ENCODE measurements at places on chromosomes 2 and 18.

GRCh38 chr2:82234283-82234874 is 1929.8 kb upstream of the LRRTM1 start:
- DNase-seq, result no peak

GRCh38 chr2:192957425-192957824 is 762.7 kb upstream of the TMEFF2 start:
- DNase-seq, result no peak

GRCh38 chr2:102771114-102771513 is 9.3 kb downstream of the TMEM182 start:
- no peak for DNase-seq

DNA sequence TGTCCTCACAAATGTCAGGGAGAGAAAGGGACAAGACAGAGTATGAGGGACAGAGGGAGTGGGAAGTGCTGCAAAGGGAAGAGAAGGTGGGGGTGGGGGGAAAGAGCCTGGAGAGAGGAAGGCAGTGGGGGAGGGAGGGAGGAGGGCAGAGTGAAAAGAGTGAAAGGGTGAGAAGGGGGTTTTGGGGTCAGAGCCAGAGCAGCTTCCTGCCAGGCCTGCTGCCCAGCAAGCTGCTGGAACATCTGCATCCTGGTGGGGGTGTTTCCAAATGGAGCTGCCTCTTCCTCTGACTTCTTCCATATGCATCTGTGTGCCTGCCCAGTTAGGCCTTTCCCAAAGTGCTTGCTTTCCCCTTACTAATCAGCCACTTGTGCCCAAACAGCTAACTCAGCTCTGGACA is 94.3 kb upstream of the CELF4 start:
- no peak for DNase-seq

- DNase-seq, result no peak
These were observed 156.1 kb upstream of the APCDD1 start for GRCh38 chr18:10298346-10298745.

GRCh38 chr2:32289165-32289999 is 11.7 kb downstream of the YIPF4 start:
- no peak for DNase-seq

DNA sequence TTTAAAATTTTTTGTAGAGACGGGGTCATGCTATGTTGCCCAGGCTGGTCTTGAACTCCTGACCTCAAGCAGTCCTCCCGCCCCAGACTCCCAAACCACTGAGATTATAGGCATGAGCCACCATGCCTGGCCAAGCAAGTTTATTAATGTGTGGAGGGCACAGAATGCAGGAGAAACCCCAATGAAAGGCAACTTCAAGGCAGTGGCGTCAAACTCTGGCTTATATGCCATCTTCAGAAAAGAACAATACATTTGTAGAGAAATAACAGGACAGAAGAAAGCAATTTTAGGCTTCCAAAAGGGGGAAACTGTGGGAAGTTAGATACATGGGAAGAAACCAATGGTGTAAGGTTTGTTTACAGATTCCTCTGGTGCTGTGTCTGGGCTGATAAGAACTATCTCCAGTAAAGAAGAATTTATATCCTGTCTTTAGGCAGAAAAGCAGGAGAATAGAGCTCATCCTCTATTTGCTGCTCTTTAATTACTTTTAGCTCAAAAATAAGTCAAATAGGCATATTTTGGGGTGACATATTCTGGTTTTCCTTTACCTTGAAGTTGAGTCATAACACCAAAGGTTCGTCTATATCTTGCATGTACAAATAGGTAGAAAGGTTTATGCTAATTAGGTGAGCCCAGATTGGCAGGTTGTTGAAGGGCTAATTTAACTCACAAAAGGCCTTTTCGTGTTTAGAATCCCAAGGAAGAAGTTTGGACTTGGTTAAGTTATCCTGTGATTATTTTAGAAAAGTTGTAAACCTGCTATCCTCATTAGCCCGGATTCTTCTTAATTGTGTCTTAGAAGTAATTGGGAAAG is 26.0 kb upstream of the TMEM214 start:
- DNase-seq, result no peak

DNA sequence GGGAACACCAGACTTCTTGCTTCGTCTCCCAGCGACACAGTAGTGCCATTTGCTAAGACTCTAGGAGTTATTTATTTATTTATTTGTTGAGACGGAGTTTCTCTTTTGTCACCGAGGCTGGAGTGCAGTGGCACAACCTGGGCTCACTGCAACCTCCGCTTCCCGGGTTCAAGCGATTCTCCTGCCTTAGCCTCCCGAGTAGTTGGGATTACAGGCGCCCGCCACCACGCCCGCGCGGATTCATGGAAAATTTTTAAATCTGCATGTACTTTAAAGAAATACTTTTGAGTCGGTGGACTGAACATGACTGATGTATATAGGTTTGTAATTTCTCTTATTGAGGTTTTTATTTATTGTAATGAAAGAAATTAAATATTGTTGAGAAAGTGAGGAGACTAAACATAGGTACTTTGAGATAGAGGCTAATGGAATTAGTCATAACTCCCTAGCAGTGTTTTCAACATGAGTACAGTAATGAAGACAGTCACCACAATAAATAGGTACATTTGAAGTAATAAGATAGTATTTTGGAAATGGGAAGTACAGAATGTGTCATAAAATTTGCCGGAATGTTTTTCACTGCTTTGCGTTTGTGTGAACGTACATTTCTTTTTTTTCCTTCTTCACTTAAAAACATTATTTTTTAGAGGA is 983 bp downstream of the MTX2 start:
- no peak for DNase-seq

GRCh38 chr2:241575624-241576292 is 17.2 kb downstream of the BOK start:
- DNase-seq, result no peak

- DNase-seq, result no peak
These were observed 5.1 kb downstream of the TSHZ1 start for GRCh38 chr18:75215663-75216062.

GRCh38 chr2:178499640-178500039 is 19.4 kb downstream of the PLEKHA3 start:
- DNase-seq, result no peak

- DNase-seq, result no peak
These were observed 115.6 kb downstream of the NRP2 start for GRCh38 chr2:205797866-205798265.

GRCh38 chr2:207265869-207266268 is 100.1 kb upstream of the KLF7 start:
- no peak for DNase-seq

DNA sequence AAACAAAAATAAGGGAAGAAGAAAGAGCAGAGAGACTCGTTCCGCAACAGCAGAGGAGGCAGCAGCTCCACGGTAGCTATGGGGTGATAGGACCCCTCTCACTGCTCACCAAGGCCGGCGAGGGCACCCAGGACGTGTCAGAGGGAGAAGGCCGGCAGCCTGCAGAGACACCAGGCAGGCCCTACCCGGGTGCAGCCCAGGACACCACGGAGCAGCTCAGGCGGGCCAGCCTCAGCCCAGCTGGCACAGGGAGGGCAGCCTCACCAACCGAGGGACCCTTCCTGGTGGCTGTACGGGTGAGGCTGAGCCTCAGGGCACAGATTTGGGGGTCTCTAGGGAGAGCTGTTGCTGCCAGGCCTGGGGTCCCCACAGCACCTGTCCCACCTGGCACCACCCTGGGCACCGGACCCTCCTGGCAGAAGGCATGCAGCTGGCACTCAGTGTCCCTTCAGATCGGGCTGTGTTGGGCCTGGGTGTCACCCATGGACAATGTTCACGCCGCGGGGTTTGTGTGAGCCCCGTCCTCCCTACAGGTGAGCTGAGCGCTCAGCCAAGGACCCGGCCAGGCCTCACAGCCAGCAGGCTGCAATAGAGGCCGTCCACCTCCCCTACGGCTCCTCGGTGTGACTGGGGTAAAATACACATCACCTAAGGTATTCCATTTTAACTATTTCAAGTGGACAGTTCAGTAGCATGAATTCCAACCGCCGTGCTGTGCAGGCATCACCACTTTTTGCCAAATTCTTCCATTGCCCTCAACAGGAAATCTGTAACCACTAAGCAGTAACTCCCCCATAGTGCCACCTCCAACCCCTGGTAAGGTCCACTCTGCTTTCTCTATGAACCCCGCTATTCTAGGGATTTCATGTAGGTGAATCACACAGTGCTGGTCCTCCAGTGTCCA is 21.6 kb downstream of the KCNG2 start:
- no peak for DNase-seq

DNA sequence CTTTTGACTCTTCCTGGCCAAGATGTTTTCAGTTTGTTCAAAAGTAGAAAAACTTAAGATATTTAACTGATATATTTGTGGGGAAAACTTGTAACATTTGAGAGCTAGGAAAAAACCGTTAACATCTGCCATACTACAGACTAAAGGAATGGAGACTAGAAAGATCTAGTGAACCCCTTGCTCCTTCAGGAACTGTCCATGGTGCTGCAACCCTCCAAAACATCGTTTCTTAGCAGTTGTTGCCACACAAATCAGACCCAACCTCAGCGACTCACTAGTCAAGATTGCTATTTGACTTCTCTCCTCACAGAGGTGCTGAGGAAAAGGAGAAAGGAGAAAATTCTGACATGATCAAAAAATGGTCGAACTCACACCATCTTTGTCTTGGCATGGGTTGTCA is 393.8 kb upstream of the LYPD1 start:
- DNase-seq, result no peak

DNA sequence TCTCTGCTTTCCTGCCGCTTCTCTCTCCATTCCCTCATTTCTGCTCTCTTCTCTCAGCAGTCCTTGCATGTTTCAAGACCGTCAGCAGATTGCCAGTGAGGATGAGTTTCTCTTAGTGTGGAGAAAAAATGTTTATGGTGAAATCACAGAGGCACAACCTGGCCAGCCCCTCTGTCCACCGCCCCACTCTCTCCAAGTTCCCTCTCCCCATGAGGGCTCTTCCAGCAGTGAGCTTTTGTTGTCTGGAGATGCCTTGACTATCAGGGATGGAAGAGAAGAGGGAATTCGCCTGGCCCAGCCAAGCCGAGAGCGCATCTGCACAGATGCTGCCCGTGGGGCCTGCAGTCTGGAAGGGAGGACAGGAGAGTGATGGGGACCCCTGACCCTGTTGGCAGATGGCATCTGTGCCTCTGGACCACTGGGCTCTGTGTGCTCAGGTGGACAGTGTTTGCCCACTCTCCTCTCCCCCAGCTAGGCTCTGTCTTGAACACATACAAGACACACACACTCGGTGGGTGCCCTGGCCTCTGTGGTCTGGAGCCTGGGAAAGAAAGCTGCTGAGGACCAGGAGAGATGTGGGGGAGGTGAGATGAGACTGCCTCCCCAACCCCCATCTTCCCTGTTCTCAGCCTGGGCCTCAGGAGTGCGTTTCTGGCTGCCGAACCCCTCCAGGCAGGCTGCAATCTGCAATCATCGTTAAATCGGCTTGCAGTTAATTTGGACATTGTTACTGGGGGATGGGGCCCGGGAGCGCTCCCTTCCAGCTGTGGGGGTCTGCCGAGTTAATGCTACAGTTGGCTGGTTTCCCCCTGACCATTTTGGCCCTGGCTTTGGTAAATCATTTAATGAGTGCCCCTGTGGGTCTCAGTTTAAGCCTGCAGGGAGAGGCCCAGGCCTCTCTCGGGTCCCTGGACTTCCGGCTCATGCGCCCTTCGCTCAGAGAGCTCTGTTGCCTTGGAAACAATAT is 4.5 kb downstream of the ITM2C start:
- no peak for DNase-seq

DNA sequence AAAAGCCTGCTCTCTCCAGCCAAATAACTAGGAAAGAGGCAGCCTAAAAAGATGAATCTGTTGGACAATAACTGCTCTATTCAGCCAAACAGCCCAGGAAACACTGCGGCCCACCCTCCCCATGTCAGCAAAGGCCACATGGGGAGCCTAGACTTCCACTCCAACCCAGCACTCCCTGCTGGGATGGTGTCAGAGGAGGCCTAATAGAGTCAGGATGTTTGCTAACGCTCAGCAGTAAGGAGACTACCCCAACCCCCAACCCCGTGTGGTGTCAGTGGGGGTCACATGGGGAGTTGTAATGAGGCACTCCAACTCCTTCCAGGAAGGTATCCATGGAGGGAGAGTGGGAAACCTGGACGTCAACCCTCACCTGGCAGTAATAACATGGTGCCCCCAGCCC is 41.6 kb downstream of the ZBTB7C start:
- DNase-seq, result no peak

GRCh38 chr2:11319939-11320338 is 24.5 kb downstream of the ROCK2 start:
- DNase-seq, result no peak

GRCh38 chr2:238233625-238234024 is 6.2 kb downstream of the HES6 start:
- no peak for DNase-seq

DNA sequence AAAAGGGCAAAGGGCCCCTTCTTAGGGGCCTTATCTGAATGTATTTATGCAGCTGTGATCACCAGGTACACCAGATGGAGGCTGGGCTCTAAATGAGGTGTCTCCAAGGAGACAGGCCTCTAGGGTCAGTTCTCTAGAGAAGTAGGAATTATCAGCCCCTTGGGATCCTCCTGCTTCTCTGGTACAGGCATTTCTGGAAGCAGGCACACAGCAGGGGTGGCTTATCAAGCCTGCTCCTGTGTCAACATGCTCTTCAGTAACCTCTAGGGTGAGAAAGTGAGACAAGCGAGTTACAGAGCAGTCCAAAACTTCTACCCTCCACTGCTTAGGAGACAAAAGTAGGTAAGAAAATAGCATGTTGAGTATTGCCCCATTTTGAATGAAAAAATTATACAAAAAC is 13.8 kb downstream of the TPGS2 start:
- no peak for DNase-seq

- DNase-seq, result no peak
These were observed 137.3 kb upstream of the FSHR start for GRCh38 chr2:49291619-49292018.

DNA sequence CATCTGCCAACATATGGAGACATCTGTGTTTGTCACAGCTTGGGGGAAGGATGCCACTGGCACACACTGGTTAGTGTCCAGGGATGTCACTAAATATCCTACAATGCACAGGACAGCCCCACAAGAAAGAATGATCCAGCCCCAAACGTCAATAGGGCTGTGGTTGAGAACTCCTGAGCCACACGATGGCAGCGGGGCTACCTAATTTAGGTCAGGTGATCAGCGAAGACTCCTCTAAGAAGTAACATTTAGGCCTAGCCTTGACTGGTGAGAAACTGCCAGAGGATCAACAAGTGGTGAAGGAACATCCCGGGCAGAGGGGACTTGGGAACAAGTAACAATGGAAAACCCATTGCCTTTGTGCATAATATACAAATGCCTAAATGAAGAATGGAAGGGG is 5.0 kb upstream of the TGIF1 start:
- DNase-seq, result no peak

- DNase-seq, result no peak
These were observed 31.6 kb downstream of the MBD2 start for GRCh38 chr18:54192900-54193299.

- DNase-seq, result no peak
These were observed 638.0 kb upstream of the ZEB2 start for GRCh38 chr2:145157741-145158591.

DNA sequence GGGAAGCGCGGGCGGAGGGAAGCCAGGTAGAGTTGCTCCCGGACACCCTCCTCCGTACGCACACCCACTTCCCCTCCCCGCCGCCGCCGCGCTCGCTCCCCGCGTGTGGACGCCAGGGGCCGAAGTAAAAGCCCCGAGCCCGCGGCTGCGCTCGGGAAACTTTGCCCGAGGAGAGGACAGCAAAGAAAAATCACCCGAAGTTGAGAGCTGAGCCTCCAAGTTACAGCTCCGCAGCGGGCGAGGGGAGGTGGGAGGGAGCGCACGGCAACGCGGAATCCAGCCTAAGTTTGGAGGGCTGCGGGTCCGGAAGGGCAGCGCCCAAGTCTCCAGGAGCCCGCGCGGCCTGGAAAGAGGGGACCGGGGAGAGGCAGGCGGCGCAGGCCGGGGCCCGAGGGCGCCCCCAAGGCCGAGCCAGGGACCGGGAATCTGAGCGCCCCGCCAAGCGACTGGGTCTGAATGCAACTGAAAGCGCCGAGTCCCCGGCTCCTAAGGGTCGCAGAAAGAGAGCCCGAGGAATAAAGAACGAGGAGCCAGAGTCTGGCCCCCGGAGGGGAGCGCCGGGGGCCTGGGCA is 706 bp upstream of the BCL11A start:
- no peak for DNase-seq

Data from stimulated activated naive CD8-positive, alpha-beta T cell treated with anti-CD3 and anti-CD28 coated beads, Interleukin-15, amount 100 ng/mL, for 72 hours (primary cell).